ENCODE measurements at places on chromosomes 6 and 20.

GRCh38 chr6:112038756-112039430 is 15.0 kb upstream of the CCN6 start:
- no peak for DNase-seq

DNA sequence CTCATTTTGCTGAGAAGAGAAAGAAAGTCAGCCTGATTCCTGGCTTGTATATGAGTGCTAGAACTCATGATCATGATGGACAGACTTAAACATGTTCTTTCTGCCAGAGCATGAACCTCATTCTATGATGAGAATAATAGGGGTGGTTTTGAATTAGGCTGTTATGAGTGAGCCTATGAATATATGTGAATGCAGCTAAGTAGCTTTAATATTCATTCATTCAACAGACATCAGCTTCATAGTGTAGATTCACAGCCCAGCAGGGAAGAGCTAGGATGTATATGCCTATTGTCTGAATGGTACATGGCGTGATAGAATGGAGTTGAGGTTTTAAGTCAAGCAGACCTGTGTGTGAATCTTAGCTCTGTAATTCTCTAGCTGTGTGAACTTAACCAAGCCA is 573.2 kb downstream of the DHX35 start:
- DNase-seq: no peak

GRCh38 chr6:151616091-151616513 is 122.3 kb downstream of the CCDC170 start:
- no peak for DNase-seq

DNA sequence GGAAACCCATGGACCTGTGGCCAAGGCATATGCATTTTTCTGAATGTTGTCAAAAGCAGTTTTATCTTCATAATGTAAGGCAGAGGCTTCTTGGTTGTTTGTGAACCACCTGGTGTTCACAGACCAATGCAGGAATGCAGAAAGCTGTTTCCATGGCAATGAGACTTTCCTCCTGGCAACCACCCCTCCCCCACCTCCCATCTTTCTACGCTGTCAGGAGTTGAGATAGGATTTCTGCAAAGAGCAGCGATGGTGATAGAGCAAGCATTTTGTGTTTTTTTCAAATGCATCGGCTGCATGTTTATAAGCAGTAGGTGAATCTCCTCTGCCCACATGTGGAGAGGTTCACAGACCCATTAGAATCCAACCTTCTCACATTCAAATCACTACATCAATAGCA is 114.1 kb upstream of the SMLR1 start:
- no peak for DNase-seq

DNA sequence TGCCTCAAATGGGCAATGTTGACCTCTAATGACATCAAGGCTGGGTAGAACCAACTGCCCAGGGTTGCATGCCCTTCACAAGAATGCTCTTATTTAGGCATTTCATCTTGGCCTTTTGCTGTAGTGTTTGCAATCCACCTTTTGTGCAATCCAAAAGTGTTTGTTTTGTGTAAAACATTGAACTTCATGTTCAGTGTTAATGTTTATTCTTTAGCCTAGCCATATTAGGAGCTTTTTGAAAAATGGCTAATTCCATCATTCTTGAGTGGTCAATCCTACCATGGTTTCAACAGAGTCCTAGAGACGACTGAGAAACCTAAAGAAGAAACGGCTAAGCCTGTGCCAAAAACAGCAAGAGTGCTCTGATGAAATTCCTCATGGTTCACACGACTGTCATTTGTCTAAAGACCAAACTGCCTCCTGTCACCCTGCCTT is 279.6 kb upstream of the PRDM1 start:
- DNase-seq: no peak

DNA sequence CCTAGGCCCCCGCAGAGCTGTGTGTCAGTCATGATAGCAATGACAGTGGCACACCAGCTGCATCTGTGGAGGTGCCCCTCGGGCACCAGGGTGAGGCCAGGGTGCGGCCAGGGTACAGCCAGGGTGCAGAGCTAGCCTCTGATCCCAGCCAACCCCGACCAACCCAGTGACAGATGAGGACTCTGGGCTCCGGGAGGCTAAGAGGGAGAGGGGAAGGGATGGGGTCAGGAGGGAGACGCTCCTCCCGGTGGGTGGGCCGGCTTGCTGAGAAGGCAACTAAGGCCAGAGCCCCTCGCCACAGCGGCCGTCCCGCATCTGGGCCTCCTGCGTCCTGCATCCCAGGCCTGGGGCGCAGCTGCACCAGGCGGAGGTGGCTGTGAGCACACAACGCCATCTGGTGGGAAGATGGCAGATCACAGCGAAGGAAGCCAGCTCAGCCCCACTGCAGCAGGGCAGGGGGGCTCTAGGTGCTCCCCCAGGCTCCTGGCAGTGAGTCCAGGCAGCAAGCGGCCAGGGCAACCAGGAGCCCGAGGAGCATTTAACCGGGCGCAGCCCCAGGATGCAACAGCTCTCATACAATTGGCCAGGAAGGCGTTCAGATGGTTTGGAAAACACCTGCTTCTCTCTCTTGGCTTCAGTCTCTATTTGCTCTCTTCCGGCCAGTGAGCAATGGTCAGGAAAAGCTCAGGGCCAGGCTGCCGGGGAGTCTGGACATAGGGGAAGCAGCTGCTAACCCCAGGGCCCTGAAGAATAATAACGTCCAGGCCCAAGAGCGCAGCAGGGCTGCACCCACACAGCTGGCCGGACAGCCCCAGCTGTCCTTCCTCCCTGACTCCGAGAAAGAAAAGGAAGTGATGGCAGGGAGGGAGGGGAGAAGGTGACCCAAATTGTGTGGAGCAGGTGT is 169.4 kb downstream of the TAF4 start:
- DNase-seq: no peak

GRCh38 chr6:22368794-22369193 is 72.0 kb upstream of the PRL start:
- DNase-seq: no peak

DNA sequence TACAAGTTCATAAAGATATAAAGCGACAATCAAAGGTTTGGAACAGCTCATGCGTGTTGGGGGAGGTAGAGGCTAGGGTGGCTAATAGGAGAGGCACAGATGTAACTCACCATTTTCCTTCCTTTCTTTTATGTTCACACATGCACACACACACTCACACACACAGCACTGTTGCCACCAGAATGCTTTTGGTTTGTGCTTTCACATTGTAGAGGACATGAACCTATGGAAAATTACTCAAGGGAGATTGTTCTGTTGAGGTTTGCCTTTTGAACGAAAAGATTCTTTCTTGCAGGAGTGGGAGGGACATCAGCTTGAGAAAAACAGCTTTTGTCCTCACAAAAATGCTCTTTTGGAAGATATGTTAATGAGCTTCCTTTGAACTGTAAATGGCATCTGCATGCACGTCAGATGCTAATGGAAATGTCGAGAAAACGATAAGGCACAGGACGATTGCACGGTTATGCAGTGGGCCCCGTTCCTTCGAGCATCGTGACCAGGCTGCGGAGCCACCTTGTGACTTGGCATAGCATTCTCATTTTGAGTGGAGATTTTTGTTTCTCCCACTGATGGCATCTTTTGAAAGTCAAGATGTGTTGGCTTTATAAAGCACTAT is 724.1 kb downstream of the KIF16B start:
- DNase-seq: no peak

DNA sequence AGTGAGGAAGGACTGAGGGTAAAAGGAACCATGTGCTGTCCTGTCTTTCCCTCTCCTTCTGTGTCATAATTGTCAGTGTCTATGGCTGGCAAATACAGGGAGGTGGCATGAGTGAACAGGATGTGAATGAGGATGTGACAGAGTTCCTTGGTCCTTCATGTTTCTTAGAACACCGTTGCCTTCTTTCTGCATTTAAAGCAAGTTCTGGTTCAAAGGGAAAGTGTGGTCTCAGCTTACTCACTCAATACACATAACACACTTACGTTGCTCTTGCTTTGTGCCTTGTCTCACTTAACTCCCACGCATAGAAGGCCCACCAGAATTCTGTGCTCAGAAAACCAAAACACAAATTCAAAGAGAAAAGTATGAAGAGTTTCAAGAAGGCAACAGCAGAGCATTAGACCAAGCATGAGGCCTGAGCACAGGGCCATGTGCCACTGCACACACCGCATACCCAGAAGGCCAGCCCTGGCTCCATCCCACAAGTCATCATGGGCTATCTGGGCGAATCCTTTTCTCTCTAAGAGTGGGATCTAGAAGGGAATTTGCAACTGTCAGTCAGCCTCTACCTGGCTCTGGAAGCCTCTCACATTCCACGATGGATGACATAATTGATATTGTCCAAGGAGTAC is 38.9 kb upstream of the SAYSD1 start:
- no peak for DNase-seq

DNA sequence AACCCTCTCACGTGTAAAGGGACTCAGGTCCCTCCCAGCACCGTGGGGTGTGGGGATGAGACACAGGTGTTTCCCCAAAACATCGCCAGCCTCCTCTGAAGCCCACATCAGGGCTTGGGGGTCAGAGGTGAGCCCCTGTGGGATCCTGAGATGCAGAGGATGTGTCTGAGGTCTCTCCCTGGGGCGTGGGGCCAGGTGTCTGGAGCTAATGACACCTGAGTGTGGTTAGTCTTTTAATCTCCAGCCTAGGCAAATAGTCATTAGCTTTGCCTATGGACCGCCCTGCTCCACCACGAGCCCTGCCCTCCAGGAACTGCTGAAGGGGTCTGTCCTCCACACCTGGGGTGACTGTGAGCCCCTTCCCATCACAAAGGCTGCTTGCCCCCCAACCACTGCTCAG is 1.7 kb downstream of the SRMS start:
- no peak for DNase-seq

Data from stimulated activated CD4-positive, alpha-beta T cell treated with anti-CD3 and anti-CD28 coated beads, Interleukin-1b, Interleukin-23, amount 100 ng/mL, for 4 hours (primary cell).